ENCODE measurements at places on chromosomes 6 and 20. TPM values are rescaled to one million over a fixed set of nuclear protein-coding genes. Genes with fewer than 3 reads are reported as not detected.

- no peak for DNase-seq
These were observed 476.2 kb upstream of the POU3F2 start for GRCh38 chr6:98358173-98358572.

DNA sequence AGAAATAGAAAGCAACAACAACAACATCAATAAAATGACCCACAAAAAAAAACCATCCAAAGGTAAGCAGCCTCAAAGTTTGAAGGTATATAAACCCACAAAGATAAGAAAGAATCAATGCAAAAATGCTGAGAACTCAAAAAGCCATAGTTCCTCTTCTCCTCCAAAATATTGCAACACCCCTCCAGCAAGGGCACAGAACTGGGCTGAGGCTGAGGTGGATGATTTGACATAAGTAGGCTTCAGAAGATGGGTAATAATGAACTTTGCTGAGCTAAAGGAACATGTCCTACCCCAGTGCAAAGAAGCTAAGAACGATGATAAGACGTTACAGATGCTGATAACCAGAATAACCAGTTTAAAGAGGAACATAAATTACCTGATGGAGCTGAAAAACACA is 188.8 kb upstream of the BTBD3 start:
- DNase-seq: no peak

DNA sequence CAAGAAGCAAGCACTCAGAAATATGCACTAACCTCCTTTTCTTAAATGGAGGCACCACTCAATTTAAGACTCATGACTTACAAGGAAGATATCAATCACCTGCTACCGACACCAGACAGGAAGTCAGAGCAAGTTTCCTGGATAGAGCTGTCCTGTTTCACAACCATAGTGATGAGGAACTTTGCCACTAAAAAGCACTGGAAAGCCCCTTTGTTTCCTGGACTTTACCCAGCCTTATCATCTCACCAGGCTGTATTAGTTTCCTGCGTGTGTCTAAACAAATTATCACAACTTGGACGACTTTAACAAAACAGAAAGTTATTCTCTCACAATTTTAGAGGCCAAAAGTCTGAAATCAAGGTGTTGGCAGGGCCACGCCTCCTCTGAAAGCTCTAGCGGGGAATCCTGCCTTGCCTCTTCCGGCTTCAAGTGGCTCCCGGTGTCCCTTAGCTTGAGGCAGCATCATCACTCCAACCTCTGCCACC is 253.8 kb upstream of the STXBP5 start:
- no peak for DNase-seq

PERP gene
- polyA plus RNA-seq: 17.1 TPM

AKAP12 gene
- polyA plus RNA-seq: 150 TPM

DNA sequence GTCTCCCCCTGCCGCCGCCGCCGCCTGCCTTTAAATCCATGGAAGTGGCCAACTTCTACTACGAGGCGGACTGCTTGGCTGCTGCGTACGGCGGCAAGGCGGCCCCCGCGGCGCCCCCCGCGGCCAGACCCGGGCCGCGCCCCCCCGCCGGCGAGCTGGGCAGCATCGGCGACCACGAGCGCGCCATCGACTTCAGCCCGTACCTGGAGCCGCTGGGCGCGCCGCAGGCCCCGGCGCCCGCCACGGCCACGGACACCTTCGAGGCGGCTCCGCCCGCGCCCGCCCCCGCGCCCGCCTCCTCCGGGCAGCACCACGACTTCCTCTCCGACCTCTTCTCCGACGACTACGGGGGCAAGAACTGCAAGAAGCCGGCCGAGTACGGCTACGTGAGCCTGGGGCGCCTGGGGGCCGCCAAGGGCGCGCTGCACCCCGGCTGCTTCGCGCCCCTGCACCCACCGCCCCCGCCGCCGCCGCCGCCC is 474 bp downstream of the CEBPB start:
- no peak for DNase-seq

DNA sequence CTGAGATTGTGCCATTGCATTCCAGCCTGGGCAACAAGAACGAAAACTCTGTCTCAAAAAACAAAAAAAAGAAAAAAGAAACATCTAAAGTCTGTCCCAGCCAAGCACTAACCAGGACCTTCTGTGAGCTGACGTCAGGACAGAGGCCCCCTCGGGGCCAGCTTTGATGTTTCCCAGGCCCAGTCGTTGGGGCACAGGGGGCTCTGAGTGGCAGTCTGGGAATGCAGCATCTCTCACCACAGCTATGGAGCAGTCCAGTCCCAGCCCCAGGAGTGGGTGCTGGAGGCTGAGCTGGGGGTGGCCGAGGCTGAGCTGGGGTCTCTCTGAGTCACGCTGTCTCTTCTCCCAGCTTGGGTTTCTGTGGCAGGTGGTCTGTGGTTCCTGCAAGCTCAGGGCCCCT is 46.0 kb upstream of the SRF start:
- DNase-seq: no peak

GRCh38 chr6:159541296-159541695 is 151.7 kb downstream of the SOD2 start:
- DNase-seq: no peak

- no peak for DNase-seq
These were observed 1447.6 kb downstream of the GRIK2 start for GRCh38 chr6:102841060-102841459.

GRCh38 chr6:111184827-111185532 is 97.7 kb downstream of the SLC16A10 start:
- DNase-seq: no peak

EPB41L1 gene
- 63.3 TPM for polyA plus RNA-seq

DNA sequence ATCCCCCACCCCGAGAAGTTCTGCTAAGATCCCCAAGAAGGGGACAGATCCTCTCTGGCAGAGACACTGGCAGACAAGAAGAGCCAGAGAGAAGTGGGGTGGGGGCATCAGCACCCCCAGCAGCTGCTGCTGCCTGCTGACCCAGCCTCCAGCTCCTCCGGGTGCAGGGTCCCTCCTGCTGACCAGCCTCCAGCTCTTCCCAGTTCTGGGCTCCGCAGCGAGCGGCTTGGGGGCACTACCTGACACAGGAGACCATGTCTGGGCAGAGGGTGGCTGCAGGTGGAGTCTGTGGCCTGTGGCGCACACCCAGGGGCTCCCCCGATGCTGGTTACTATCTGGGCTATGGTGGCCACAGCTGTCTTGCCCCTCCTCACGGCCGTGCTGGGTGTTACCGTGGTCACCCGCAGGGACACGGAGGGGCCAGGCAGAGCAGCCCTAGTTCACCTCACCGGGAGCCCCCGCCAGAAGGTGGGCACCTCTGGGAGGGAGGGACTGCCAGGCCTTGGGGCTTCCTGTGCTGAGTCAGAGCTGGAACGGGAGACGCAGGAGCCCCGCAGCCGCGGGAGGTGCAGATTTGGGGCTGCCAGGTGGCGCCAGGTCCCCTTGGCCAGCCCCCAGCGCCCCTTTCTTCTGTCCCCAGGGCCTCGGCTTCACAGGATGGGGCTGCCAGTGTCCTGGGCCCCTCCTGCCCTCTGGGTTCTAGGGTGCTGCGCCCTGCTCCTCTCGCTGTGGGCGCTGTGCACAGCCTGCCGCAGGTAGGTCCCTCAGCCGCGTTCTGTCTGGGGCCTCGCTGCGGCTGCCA is 630 bp downstream of the LIME1 start:
- DNase-seq: no peak

ACTL10 gene
- polyA plus RNA-seq: 0.32 TPM

DNA sequence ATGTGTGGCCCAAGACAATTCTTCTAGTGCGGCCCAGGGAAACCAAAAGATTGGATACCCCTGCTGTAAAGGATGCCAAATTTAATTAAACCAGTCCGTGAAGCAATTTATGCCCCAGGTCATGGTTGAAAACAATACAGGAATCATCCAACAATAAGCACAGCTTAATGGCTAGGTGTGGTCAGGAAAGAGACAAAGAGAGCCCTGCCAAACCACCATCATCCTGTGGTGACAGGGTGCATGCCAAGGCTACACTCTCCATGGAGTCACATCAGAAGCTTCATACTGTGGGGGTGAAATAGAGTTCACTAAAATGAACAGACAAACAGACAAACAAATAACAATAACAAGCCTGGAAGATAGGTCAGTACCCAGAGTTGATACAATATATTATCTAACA is 62.7 kb downstream of the DZANK1 start:
- DNase-seq: no peak

TTK gene
- 33.2 TPM for polyA plus RNA-seq

DNA sequence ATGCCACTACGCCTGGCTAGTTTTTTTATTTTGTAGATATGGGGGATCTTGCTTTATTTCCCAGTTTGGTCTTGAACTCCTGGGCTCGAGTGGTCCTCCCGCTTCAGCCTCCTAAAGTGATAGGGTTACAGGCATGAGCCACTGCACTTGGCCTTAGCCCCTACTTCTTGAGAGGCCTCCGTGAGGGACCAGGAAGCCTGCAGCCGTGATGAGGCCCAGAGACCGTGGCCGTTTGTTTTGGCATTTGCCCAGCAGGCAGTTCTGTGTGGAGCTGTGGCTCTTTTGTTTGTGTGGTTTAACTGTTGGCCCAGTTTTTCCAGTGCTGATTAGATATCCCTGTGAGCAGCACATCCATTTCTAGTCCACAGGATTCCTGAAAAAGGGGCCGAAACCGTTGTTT is 39.8 kb downstream of the SRSF3 start:
- DNase-seq: no peak

- DNase-seq: no peak
These were observed 57.5 kb downstream of the NCOA3 start for GRCh38 chr20:47559141-47559540.

ABHD16B gene
- polyA plus RNA-seq: not detected

LY86 gene
- polyA plus RNA-seq: 1.1 TPM

- no peak for DNase-seq
These were observed 451.3 kb downstream of the HTR1B start for GRCh38 chr6:77011929-77012545.

DNA sequence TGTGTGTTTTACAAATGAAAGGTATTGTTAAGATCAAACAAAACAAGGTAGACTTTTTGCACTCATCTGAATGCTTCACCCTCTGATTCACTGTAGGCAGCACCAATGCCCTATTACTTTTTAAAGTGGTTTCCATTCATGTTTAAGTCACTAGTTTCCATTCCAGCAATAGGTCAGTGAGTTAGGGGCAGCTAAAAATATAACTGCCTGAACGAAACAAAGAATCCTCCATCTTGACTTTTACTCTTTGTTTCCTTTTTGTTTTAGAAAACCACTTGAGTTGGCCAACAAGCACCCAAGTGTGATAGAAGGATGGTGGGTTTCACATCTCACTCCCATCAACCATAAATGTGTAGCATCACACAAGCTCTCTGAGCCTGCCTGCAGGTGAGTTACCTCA is 25.5 kb downstream of the CLIC5 start:
- DNase-seq: no peak

DNA sequence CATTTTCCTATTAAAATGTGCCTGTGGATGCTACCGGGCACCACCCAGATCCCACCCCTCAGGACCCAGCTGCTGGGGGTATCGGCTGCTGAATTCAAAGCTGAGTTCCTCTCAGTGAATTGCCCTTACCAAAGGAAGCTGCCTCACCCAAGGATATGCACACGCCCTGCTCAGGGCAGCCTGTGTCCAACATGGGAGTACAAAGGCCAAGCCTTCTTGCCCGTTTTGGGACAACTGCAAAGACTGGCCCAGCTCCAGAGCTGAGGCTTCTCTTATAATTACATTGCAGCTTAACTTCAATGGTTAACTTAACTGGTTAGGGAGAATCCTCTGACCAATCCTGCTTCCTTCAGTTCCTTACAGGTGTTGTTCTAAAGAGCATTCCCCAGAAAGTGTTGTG is 19.8 kb upstream of the FANCE start:
- DNase-seq: no peak

OR10C1 gene
- not detected for polyA plus RNA-seq

DNA sequence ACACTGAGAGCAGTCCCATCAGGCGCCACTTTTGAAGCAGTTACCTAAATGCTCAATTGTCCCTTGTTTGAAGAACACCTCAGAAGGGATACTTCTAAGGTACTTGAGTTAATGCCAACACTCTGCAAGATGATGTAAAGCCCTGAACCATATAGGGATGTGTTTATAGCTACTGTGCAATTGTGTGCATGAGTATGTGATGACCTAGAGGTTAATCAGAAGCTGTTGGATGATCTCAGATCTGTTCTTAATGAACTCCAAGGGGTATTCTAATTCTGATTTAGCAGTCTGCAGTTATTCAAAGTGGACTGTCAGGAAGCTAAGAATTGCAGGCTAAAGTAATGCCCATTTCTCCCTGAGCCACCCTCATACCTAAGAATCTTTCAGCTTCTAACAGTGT is 158.3 kb downstream of the TMEM242 start:
- no peak for DNase-seq

- DNase-seq: peak; percentile 77
These were observed 118.3 kb downstream of the SLX4IP start for GRCh38 chr20:10553326-10553984.

DNA sequence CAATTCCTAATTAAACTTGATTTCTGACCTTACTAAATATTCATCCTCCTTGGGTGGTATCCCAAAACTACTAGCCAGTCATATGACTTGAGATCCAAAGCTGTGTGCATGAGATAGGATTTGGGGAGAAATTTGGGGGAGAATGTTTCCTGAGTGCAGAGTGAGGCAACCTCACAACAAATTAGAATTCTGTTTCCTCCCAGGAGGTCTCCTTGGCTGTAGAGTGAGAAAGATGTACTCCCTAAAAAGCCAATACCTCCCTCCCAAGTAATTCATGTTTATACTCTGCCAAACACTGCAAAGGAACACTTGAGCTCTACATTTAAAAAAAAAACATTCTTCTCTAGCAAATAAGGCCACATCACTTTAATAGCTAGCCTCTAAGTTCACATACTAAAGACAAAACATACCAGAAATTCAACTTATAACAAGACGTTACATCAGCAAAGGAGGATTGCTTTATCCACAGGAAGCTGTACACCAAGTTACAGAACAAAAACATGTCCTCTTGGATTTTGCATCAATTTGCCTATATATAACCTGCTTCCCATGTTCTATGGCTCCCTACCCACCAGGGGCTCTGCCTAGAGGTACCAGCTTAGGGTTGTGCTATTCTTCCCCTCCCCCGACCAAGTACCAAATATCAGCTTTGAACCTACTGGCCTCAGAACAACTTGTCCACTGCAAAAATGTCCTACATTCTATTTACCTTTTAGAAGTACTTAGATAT is 15.4 kb upstream of the TMEM30A start:
- DNase-seq: no peak

GRCh38 chr20:2911200-2911599 is 37.9 kb downstream of the PTPRA start:
- DNase-seq: no peak

- DNase-seq: peak; percentile 36
These were observed 33.3 kb upstream of the QKI start for GRCh38 chr6:163381118-163381756.

DNA sequence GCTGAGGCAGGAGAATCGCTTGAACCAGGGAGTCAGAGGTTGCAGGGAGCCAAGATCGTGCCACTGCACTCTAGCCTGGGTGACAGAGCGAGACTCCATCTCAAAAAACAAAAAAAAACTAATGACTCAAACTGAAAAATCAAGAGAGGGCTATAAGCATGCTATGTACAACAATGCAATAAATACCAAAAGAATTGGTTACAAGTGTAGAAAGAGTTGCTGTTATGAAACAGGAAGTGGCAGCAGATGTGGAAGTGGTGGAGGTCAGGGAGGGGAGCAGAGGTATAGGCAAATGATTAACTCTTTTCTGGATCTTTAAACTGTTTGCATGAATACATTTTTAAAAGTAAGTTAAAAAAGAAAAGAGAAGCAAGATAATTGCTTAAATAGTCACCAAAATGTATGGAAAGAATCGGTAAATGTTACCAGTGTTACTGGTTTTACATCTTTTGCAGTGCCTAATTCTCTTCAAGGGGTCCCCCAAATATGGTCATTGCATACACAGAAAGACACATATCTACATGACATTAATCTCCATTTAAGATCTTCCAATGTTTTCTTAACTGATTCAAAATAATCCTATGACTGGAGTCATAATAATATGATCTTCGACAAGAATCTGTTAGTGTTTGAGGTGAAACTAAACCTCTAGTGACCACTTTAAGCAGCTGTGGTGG is 15.0 kb downstream of the CALHM6 start:
- DNase-seq: no peak

EFCAB8 gene
- polyA plus RNA-seq: 0.55 TPM

Data from left kidney (tissue), 8 donors.